ENCODE measurements at places on chromosomes 2 and 18.

DNA sequence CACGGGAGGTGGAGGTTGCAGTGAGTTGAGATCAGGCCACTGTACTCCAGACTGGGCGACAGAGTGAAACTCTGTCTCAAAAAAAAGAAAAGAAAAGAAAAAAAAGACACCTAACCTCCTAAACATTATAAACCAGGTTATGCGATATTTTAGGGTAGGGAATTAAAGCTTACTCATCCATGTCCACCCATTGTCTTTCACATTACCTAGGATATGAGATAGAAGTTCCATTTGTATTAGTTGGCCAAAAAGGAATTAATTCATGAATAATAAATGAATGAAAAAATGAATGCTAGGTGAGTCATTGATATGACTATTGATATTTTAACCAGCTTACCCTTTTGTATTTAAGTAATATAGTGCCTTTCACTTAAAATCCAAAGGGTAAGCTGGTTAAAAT, 132.9 kb downstream of the FAM161A start:
- DNase-seq, result no peak

- DNase-seq, result peak; percentile 41
These were observed 121.0 kb upstream of the SLC39A10 start for GRCh38 chr2:195535911-195536522.

GRCh38 chr2:222637067-222637466, 18.8 kb downstream of the FARSB start:
- DNase-seq, result no peak

DNA sequence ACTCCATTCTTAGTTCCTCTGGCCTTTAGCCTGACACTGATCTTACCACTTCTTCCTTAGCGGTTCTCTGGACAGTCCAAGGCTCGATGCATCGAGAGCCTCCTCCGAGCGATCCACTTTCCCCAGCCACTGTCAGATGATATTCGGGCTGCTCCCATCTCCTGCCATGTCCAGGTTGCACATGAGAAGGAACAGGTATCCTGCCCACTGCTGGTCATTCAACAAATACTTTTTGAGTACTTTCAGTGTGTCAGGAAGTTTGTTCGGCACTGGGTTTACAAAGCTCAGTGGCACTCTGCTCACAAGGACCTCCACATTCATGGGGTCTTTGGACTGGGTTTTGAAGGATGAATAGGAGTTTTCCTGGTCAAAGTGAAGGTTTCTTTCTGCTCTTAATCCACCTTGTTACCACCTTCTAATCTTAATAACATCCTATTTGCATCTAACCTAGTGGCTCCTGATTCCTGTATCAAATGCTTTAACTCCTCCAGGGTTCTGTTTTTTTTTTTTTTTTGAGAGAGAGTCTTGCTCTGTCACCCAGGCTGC, 25.8 kb downstream of the GCKR start:
- no peak for DNase-seq

DNA sequence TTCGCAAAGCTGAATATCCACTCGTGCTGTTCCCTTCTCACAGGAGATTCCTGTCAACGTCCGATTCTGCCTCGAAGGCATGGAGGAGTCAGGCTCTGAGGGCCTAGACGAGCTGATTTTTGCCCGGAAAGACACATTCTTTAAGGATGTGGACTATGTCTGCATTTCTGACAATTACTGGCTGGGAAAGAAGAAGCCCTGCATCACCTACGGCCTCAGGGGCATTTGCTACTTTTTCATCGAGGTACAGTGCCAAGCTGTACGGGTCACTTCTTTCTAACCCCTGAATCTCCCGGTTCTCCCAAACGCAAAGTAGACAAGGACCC, 14.6 kb downstream of the CNDP2 start:
- no peak for DNase-seq

- DNase-seq, result no peak
These were observed 16.2 kb downstream of the SETBP1 start for GRCh38 chr18:44696892-44697291.

DNA sequence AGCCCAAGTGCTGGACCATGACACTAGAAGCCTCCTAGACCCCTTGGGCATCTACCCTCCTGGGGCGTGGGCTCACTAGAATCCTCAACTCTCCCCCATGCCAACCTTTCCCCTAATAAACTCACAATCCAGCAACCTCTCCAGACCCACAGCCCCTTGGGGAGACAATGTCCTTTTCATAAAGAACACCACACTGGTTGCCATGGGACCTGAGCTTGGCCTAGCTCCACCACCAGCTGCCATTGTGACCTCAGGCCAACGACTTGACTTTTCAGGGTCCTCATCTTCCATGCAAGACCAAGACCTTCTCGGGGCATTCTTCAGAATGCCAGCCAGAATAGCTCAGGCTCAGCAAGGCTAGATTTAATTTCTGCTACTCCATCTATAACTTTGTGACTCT, 128.1 kb upstream of the NPAS2 start:
- no peak for DNase-seq

- no peak for DNase-seq
These were observed 178.3 kb upstream of the GATA6 start for GRCh38 chr18:21991081-21991534.

DNA sequence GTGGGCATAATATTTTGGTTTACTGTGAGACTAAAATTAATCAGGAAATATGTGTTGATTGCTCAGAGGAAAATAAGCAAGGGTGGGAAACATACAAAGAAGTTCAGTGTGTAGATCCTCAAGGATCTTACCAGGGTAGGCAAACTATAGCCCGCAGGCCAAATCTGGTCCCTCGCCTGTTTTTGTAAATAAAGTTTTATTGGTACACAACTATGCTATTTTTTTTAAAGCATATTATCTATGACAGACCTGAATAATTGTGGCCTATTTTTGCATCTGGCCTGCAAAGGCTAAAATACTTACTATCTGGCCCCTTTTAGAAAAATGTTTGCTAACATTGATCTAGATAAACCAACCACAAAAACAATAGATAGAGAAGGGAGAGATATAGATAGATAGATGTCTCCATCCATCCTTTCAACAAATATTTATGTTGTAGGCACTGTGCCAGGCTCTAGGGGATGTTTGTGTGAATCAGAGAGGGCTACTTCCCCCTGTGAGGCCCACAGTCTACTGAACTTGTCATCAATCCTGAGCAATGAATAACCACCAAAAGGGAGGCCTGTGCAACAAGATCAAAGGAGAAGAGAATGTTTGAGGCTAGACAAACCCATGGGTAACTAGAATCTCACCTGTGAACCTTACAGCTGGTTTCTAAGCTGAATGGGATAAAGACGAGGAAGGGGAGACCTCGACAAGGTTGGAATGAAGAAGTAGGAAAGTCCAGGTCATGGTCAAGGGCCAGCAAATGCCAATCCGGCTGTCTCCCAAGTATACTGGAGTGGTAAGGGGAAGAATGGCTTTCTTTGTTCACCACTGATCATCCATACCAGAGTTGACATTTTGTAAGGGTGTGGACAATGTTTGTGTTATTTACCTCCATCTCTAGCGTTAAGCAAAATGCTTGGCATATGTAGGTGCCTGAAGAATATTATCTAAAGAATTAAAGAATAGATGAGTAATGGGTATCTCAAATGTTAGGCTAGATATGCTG, 23.6 kb downstream of the ALPK2 start:
- DNase-seq, result peak; percentile 29

DNA sequence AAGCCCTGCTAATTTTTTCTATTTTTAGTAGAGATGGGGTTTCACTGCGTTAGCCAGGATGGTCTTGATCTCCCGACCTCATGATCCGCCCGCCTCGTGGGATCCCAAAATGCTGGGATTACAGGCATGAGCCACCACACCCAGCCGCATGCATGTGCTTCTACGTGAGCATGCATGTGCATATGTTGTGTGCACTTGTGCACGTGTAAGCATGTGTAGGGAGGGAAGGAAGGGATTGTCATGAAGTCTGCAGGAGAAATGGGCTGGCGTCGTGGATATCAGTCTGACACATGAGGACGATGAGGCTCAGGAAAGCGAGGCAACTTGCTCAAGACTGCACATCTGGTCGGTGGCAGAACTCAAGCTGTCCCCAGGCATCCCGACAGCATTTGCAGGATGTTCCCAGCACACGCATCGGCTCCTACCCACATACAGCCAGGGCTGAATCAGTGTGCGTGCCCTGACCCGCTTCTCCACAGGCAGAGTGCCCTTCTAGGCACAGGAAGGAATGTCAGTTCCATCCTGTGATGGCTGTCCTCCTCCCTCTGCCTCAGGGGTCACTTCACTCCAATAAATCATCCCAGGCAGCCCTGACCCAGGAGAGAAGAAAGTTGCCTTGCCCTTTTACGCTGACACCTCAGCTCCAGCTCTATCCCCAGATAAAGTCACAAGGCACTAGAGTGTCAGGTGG, 49.9 kb upstream of the SLC14A2 start:
- DNase-seq, result no peak

DNA sequence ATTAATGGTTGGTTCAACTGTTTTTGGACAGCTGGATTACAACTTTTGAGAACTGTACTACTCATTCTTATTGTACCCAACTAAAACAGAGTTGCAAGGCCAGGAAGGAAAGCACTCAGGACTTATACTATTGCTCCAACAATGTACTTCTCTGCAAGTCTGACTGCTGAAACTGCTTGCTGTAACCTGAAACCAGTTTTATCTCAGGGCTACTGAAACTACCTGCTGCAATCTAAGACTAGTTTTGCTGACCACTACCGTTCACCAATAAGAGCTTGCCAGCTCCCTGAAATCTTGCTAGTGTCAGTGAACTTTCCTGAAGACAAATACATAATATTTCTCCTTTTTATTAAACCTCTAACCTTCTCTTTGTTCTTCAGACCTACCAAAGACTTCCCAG, 157.3 kb downstream of the CDCA7 start:
- no peak for DNase-seq

GRCh38 chr2:162245781-162246180, 2.5 kb upstream of the FAP start:
- DNase-seq, result no peak

GRCh38 chr2:108285616-108286015, 3.1 kb upstream of the SULT1C2 start:
- no peak for DNase-seq

- no peak for DNase-seq
These were observed 110.0 kb downstream of the ALK start for GRCh38 chr2:29811378-29811777.

DNA sequence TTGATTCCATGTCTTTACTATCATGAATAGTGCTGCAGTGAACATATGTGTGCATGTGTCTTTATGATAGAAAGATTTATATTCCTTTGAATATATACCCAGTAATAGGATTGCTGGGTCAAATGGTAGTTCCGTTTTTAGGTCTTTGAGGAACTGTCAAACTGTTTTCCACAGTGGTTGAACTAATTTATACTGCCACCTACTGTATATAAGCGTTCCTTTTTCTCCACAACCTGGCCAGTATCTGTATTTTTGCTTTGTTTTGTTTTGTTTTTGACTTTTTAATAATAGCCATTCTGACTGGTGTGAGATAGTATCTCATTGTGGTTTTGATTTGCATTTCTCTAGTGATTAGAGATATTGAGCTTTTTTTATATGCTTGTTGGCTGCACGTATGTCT, 641.6 kb downstream of the SUCLG1 start:
- no peak for DNase-seq

DNA sequence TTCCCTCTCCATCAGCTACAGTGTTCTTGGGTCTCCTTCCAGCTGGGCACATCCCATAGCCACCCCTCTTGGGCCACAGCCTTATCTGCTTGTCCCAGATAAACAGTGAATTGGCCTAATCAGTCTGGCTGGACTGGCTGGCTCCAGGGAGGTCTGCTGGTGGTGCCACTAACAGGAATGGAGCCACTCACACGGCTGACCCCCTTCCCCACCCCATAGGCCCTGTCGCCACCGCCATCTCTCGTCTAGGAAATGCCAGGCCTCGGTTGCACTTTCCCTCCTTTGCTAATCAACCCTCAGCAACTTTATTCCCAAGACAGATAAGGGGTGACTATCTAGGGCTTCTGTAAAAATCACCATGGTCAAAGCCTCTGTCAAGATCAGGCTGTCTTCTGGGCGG, 23.0 kb upstream of the TNP1 start:
- no peak for DNase-seq

GRCh38 chr18:8839281-8839680, 133.9 kb downstream of the MTCL1 start:
- DNase-seq, result no peak

- no peak for DNase-seq
These were observed 7.6 kb upstream of the MSTN start for GRCh38 chr2:190069936-190070696.

- DNase-seq, result no peak
These were observed 25.9 kb downstream of the GKN2 start for GRCh38 chr2:68926796-68927195.

DNA sequence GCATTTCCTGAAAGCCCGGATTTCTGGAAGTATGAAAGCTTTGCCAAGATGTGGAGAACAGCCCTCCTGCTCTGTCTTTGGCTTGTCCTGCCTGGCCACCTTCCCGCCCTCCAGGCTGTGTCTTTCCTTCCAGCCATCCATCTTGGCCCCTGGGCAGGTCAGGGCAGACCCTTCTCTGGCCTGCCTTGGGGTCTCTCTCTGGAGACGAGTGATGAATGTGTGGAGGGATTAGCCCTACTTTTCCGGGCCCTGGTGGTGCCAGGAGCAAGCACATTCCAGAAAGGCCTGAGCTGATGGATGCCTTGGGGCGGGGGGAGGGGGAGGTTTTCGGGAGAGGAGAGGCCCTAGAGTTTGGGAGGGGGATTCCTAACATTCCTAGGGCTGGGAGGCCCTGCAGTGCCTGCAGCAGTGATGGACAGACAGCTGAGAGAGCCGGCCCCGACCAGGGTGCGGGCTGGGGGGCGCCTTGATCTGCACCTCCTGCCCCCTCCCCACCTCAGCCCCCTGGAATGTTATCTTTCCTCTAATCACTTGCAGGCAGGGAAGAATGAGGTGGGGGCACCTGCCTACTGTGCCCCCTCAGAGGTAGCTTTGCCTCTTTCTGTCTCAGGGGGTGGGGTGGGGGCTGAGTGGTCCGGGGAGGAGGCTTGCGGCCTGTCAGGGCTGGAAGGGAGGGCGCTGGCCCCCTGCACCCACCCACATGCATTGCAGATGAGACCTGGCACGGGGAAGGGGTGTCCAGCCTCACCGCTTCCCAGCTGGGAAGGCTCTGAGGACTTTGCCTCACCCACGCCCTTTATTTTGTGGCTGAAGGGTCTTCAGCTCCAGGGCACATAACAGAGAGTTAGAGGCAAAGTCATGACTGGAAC, 156.2 kb downstream of the DDX1 start:
- DNase-seq, result no peak

DNA sequence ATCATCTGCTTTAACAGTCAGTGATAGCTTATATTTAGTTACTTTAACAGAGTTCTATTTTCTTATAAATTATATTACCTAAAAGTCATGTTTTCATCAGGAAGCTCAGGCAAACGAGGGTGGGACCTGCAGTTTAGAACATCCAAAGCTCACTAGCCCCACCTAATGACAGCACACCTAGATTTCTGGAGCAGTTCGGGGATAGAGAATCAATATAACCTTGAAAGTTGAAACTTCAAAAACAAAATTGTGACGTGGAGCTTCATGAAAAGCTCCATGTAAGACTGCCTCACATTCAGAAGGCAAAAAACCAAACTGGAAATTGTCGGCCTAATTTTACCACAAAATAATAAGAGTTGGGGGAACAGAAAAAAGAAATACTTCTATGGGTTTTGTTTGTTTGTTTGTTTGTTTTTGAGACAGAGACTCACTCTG, 185.9 kb upstream of the CCDC150 start:
- DNase-seq, result peak; percentile 27

GRCh38 chr2:152624805-152625204, 92.5 kb downstream of the PRPF40A start:
- no peak for DNase-seq

- DNase-seq, result no peak
These were observed 94.4 kb downstream of the LBH start for GRCh38 chr2:30325600-30326328.

Data from naive thymus-derived CD8-positive, alpha-beta T cell (primary cell).